ENCODE measurements at places on chromosomes 11 and 22.

GRCh38 chr11:116551576-116551975 lies 221.2 kb downstream of the BUD13 start:
- DNase-seq, result no peak

- peak; percentile 51 for DNase-seq
Observed at GRCh38 chr11:31487848-31488247, 21.6 kb downstream of the IMMP1L start.

DNA sequence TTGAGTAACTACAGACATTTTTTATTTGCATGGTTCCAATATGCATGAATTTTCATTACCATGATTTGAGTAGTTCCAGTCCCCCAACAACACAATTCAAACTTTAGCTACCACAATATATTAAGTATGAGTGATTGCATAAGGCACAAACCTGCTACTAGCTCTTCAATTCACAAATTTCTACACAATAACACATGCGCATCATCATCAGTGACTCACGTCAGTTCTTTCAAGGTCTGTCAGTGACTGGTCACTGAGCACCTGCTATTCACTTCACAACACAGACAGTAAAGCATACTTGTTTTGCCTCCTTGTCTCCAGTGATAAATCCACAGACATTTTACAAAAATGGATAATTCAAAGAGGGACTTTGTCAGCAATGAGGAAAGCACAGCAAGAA lies 435.1 kb upstream of the CCDC90B start:
- DNase-seq, result no peak

GRCh38 chr22:47047321-47048122 lies 285.1 kb downstream of the TBC1D22A start:
- no peak for DNase-seq

- DNase-seq, result no peak
Observed at GRCh38 chr11:69339041-69339733, 45.2 kb downstream of the MYEOV start.

Measured in brain microvascular endothelial cell (primary cell).